AG08396 (cell line): ENCODE measurements at places on chromosomes 4 and X.

DNA sequence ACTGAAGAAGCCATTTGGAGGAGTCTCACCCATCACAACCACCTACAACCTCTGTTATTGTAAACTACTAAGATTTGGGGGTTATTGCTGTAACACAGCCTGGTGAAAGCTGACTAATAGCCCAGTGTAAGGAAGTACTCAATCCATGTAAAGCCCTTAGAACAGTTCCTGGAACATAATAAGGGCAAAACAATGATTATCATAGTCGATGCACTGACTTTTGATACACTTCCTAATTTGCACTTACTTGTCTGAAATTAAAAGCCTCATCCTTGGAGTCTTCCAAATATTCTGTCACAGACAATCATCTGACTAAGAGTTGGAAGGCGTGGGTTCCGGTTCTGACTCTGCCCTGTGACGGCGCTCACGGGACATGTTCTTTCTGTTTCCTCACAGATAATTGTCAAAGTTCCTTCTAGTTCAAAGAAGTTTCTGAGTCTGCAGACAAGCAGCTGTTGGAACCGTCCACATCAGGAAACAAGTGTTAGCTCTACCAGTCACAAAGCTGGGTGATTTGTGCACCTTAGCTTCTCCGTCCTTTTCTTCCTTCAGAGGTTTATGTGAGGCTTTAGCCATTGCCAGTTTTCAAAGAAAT lies 33.4 kb upstream of the RASGEF1B start:
- no peak for DNase-seq

GRCh38 chr4:41304221-41304620 lies 47.5 kb downstream of the UCHL1 start:
- no peak for DNase-seq

- no peak for DNase-seq
Observed at GRCh38 chr4:169282429-169283113, 11.8 kb upstream of the SH3RF1 start.

DNA sequence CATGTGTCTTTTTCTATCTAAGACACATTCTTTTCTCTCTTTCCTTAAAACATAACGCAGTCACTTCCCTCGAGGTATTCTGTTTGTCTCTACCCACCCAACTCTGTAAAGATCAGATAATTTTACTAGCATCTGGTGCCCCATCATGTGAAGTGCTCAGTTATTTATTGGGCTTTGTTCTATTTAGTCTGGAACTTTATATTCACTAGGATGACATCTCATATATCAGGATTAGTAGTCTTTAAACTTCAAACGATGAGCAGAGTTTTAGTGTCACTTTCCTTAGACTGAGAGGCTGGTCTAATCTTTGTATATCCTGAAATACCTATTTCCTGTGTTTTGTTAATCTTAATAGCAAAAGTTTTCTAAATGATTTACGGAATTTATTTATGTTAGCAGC lies 445.5 kb upstream of the NDST3 start:
- DNase-seq = no peak

DNA sequence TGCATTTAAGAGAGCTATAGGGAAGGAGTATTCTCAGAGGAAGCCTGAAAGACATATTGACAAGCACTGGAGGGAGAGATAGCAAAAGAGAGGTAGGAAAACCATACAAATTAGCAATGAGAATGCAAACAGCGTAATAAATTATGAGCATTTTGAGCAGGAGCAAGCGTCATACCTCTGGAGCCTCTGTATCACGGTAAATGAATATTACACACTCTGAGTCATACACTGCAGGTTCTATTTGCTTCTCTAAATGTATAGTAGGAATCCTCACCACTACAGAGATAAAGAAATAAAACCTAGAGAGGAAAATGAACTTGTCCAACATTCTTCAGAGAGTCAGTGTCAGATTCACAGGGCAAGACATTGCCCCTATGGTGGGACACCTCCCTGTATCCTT lies 46.4 kb upstream of the GABRE start:
- no peak for DNase-seq

GRCh38 chrX:56429581-56429980 lies 133.8 kb upstream of the UBQLN2 start:
- no peak for DNase-seq

GRCh38 chr4:114768501-114768900 lies 169.9 kb downstream of the UGT8 start:
- no peak for DNase-seq

GRCh38 chr4:119858176-119858575 lies 208.5 kb downstream of the MAD2L1 start:
- no peak for DNase-seq

DNA sequence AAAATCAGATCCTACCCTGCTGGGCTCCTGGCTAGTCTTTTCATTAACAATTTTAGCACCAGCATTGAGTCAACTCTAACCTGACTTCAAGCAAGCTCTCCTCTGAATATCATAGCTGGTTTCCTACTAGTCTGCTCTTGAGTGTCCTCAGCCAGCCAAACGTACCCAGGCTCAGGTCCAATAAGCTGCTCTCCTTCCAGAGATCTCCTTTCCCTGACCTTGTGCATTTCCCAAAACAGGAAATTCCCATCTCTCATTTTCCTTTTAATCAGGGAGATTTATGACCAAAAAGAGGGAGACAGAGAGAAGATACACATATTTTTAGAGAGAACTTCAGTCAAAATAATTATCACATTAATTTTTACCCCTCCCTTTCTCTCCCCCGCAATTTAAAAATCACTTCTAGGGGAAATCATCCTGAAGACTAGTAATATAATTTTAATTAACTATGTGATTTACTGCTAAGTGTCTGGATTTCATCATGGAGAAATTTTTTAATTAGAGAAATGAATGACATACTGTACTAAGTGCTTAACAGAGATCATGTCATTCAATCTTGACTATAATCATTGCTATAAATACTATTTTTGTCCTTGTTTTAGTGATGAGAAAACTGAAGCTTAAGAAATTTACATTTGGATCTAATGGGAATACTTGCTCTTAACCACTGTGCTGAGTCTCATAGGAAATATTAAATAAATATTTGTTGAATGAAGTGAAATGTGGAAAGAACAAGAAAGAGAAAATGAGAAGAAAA lies 421.7 kb upstream of the INTU start:
- DNase-seq = no peak

- DNase-seq = no peak
Observed at GRCh38 chr4:36317721-36318120, 36.3 kb downstream of the DTHD1 start.

GRCh38 chr4:7962609-7963508 lies 23.2 kb upstream of the AFAP1 start:
- DNase-seq = no peak

GRCh38 chr4:5823542-5824211 lies 69.2 kb downstream of the CRMP1 start:
- DNase-seq = no peak

- peak; percentile 34 for DNase-seq
Observed at GRCh38 chrX:103063191-103063845, 653 bp downstream of the BEX1 start.

GRCh38 chr4:88613417-88613875 lies 21.2 kb downstream of the HERC3 start:
- no peak for DNase-seq

DNA sequence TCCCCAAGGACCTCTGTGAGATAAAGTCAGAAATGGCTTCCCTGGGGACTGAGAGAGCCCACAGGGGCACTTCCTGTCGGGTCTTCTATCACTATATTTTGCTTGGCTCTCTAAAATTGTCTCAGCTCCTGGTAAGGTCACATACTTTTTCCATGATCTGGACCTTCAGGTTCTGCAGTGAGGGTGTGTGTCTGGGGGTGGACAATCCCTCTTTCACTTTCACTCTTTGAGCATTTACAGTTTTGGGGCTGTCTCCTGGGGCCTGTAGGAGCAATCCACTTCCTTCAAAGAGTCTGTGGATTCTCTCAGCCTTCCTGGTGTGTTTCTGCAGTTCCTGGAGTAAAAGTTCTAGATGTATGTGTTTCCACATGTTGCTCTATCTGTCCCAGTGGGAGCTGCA lies 335.7 kb downstream of the FSTL5 start:
- DNase-seq = no peak

GRCh38 chr4:53782458-53782845 lies 191.2 kb upstream of the LNX1 start:
- DNase-seq = no peak

DNA sequence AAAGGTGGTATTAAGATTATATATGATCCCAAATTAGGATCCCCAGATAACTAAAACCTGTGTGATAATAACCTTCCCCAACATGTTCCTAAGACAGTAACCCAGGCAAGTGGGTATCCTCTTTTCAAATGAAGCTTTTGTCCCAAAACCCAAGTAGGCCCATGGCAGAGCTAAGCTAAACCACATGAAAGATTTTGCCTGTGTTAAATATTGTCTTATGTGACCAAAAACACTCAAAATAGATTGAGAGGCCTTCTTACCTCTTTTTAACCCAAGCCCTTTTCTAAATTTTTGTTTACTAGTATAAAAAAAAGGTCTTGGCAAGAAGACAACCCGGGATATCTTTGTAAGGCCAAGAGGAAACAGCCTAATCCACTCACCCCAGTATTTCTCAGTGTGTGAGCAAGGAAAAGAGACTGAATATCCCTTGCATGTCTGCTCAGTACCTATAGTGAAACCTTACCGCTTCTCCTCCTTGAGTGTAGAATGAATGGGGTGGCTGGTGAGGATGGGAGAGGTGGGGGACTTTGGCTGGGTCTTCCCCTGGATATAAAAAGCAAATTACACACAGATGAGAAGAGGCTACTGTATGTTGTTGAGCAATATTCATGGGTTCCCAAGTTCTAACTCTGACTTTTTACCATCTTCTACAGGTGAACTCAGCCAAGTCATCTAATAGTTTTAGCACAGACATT lies 188.8 kb upstream of the BMP3 start:
- DNase-seq = no peak

GRCh38 chr4:144504883-144505282 lies 141.1 kb upstream of the HHIP start:
- no peak for DNase-seq

DNA sequence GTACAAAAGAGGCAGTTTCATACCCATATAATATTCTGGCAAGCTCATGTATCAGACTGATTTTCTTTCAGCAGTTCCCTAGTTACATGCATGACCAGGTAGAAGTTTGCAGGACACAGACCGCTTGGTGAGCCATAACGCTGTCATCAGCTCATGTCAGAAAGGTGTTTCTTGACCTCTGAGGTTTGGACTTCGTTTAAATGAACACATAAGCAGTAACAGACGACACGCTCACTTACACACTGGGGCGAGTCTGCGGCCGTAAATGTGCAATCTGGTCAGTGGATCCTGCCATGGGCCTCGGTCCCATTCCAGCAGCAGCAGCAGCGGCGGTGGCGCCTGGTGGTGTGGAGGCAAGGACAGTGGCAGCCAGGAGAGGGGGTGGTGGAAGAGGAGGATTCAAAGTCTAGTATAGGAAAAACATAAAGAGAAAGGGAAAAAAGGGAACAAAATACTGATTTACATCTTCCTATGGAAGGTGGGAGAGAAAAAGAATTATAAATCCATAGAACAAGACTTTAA lies 111.9 kb upstream of the CBR4 start:
- DNase-seq = no peak

- no peak for DNase-seq
Observed at GRCh38 chr4:54107951-54108748, 8.2 kb downstream of the GSX2 start.

- peak; percentile 77 for DNase-seq
Observed at GRCh38 chr4:100189820-100190642, at the start of gene DDIT4L. DDIT4L (minus strand) TSS chr4:100190468; CDS start chr4:100189983, 485 bp downstream.

DNA sequence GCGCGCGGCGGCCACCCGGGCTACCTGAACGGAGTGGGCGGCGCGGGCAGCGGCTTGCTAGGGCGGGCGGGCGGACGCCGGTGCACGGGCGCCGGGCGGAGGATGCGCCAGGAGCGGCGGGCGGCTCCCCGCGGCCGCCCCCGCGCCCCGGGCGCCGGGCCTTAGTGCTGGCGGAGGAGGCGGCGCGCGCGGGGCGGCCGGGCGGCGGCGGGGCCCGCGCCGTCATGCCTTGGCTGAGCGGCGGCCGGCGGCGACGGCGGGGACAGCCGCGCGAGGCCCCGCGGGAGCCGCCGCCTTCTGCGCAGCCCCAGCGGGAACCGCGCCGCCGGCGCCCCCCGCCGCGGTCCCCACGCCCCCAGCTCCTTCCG lies 48.2 kb downstream of the CLDN34 start:
- no peak for DNase-seq

GRCh38 chr4:177901786-177902185 lies 459.5 kb upstream of the AGA start:
- DNase-seq = no peak

DNA sequence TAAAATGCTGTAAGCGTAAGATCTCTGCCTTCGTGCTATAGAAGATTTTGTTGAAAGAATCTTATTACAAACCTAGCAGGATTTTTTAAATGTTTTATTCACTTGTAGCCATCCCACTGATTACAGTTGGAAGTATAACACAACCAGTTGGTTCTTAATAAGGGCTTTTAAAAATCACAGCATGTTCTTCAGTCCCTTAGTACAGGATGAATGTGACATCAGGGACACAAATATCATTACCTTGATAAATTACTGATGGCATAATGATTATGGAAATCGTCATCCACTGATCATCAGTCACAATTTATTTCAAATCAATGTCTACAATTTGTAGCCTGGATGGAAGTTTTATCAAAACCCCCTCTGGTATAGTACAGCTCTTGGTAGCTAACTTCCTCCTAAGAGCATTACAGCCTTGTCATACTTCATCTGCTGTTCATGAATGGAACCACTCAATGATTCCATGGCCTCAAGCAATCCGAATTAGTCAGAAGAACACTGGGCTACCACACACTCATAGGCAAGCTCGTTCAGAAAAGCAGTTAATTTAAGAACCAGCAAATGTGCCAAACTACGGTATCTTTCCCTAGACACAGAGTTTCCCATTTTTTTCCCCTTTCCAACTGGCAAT lies 389.2 kb upstream of the TENM3 start:
- no peak for DNase-seq

- DNase-seq = no peak
Observed at GRCh38 chr4:139711461-139711860, 45.8 kb downstream of the MGST2 start.

DNA sequence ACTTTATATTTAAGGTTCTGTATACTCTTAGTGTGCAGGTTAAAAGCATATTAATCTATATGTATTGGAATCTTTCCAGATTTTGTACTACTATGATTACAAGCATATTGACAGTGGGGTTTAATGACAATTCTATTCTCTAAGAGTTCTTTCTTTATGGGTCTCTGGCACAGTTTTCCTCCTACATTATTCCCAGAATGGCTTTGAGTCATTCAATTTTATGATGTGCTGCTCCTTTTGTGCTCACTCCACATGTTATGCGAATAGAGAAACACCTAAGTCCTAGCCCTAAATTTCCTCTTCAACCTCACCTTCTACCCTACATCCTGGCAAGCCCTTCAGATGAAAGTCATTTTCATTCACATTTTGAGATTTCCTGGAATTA lies 209.9 kb upstream of the DIAPH2 start:
- no peak for DNase-seq
